ENCODE measurements at places on chromosomes 16 and 17. TPM values are rescaled to one million over a fixed set of nuclear protein-coding genes. Genes with fewer than 3 reads are reported as not detected.

The ITGAL gene
- total RNA-seq: 3.0 TPM

The TP53TG3B gene
- total RNA-seq: not detected

The MYCBPAP gene
- total RNA-seq: 0.42 TPM

The NOTUM gene
- 11.5 TPM for total RNA-seq

The PDILT gene
- not detected for total RNA-seq

The CRYM gene
- 6.2 TPM for total RNA-seq

The CCT6B gene
- 1.5 TPM for total RNA-seq

The CTU2 gene
- 12.2 TPM for total RNA-seq

The RHBDL1 gene
- 5.6 TPM for total RNA-seq

The SLFN14 gene
- total RNA-seq: not detected

The SDR42E1 gene
- total RNA-seq: 27.5 TPM

The ENPP7 gene
- total RNA-seq: not detected

The MMP28 gene
- 76.4 TPM for total RNA-seq

The SBK1 gene
- 2.6 TPM for total RNA-seq

The SYT17 gene
- 2.5 TPM for total RNA-seq

The TEKT5 gene
- not detected for total RNA-seq

The CACNG4 gene
- not detected for total RNA-seq

The GDPD3 gene
- 40.0 TPM for total RNA-seq

The P2RX5 gene
- not detected for total RNA-seq

The FAM117A gene
- 28.2 TPM for total RNA-seq
